ENCODE measurements at places on chromosomes 16 and 17.

DNA sequence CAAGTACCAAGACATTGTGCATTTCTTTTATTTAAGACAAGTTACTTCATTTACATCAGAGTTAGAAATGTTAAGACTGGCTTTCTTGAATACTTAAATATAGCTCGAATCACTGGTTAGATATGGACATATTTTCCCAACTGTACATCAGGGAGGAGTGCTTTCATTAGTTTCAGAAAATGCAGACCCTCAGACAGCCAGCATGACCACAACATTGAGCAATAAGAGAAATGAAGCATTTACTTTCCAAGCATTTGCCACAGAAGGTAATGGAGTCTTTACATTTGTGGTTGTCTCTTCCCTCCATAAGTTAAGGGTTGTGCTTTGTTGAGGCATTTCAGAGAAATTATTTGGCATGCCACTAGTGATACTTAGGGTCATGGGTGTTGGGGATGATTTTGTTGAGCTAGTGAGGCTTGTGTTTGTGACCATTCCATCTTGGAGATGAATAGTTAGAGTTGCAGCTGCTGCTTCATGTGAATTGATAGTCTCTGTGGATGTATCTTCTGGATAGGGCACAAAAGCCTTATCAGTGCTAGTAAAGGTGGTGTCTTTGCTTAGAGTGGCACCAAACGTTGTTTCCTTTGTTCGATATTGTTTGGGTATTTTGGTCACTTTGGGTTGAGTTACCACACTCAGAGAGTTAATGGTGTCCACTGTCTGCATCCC is 2.1 kb downstream of the OMG start:
- no peak for DNase-seq

DNA sequence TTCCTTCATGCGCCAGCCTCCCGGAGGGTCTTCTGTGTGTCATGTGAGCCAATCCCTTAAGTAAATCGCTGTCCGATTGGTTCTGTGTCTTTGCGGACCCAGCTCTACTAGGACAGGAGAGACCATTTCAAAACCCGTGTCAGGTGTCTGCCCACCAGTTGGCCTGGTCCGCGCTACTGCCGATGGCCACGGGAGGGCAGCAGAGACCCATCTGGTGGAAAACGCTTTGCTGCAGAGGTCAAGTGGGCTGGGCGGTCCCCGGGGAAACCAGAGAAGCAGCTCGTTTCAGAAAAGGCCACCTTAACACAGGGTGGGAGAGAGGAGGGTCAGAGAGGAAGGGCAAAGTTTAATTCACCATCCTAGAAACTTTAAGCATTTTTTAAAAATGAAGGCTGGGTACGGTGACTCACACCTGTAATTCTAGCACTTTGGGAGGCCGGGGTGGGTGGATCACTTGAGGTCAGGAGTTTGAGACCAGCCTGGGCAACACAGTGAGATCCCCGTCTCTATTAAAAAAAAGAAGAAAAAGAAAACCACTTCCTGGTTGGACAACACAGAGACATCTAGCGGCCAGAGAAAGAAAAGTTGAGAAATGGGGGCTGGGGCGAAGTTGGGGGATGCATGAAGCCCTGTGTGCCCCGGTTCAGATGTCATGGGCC is 2.8 kb upstream of the CIBAR2 start:
- peak; percentile 84 for DNase-seq

- no peak for DNase-seq
These were observed 6.3 kb downstream of the CCDC102A start for GRCh38 chr16:57530104-57530521.

- no peak for DNase-seq
These were observed 965 bp upstream of the TMC6 start for GRCh38 chr17:78129351-78130089.

GRCh38 chr17:40443196-40443987 is at the start of gene IGFBP4:
IGFBP4 (plus strand) TSS chr17:40443450; CDS start chr17:40443736, 286 bp downstream.
- peak; percentile 92 for DNase-seq
